Activated naive CD8-positive, alpha-beta T cell treated with anti-CD3 and anti-CD28 coated beads, Interleukin-2, amount 10 ng/mL, durations not matched to agents 7 days and 5 days (primary cell): ENCODE measurements at places on chromosomes 4 and X.

DNA sequence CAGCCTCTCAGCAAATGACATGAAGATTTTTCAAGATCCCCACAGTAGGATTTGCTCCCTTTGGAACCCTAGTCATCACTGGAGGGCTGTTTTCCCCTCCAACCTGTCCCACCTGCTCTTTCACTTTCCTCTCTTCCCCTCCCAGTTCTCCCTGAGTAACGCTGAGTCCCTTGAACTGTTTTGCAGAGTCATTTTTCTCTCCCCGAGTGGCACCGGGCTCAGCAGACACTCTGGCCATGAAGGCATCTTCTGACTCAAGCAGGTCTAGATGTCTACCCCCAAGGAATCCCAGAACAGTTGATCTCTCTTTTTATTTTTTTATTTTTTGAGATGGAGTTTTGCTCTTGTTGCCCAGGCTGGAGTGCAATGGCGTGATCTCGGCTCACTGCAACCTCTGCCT is 52.2 kb downstream of the HTRA3 start:
- no peak for DNase-seq

DNA sequence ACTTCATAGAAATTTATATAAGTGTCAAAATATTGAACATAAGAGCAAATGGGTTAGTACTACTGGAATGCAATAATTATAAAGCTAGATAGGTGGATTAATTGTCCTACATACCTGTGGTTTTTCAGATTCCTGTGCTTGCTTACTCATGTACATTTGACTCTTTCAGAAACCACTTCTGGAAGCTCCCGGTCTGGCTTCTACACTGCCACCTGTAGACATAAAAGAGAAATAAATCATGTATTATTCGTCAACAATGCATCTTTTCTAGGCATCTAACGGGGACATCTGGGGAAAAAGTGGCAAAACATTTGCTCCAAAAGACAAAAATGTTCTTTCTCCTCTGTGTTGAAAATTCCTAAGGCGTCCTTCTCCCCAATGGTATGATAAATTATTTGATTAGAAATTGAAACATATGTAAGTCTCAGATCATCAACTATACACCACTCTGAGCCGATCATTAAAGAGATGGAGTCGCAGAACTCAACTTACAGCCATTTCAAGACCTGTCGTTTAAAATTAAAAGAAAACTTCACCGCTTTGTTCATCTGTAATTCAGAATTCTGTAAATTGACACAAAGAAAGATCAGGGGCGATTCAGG is 648.7 kb upstream of the DIPK2B start:
- DNase-seq: no peak

DNA sequence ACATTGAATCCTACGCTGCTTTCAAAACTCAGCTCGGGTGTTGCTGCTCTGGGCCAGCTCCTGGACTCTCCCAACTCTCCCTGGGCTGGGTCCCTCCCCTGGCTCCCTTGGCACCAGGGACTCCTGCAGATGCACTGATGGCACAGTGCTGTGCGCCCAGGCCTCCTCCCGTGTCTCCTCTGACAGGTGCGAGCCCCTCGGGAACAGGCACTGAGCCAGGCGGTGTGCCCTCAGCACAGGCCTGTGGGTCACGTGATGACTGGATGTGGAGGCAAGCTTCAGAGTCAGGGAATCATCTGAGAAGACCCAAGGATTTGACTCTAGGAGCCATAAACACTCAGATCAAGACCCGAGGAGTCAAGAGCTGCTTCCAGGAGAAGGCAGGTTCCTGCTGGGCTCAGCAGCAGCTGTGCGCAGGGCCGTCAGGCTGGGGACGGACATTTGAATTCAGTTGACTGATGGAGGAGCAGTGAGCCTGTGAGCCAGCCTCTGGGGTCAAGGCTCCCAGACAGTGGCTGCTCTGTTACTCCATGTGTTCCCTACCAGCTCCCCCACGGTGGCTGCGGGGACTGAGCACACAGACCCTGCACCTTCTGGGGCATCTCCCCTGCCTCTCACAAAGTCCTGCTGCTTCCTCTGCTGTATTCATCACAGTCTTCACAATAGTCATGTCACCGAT is 33.0 kb downstream of the NAT8L start:
- DNase-seq: no peak

- DNase-seq: no peak
Observed at GRCh38 chr4:98110214-98110613, 33.1 kb downstream of the STPG2 start.

GRCh38 chr4:69731241-69731640 is 29.2 kb downstream of the SULT1B1 start:
- no peak for DNase-seq

DNA sequence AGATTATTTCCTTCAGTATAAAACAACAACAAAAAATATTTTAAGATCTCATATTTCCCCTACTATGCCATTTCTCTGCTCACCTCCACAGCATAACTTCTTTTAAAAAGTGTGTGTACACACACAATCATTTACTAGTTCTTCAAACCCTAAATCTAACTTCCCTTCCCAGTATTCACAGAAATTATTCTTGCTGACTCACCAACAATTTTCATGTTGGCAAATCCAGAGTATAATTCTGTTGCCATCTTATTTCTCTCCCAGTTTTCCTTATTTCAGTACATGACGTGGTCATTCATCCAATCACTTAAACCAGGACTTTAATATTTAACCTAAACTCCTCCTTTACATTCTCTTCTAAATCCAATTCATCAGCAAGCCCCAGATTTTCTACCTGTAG is 11.4 kb upstream of the RAP1GDS1 start:
- DNase-seq: no peak

- no peak for DNase-seq
Observed at GRCh38 chrX:40224658-40225057, 126.9 kb upstream of the BCOR start.
